ENCODE measurements at places on chromosomes 1 and 21.
A peak's percentile ranks its signal among the peaks of the same experiment; 100 is the strongest.

GRCh38 chr1:111895469-111895868, 94.0 kb downstream of the KCND3 start:
- no peak for DNase-seq

DNA sequence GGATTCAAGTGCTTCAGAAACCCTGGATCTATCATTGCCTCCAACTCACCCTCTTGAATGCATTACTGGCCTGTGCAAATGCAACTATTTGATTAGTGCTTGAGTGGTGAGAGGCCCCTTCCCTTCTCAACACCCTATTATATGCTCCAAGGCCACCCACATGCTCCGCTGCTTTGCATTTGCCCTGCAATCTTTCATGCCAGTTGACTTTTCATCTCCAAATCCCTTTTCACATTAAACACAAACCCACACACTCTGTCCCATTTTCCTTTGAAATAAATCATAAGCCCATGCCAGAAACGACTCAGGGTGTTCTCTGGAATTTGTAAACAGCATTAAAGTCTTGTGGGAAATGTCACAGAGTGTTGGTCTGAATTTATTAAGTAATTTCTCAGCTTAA, 78.9 kb upstream of the CTTNBP2NL start:
- no peak for DNase-seq

GRCh38 chr1:113657556-113658063, 101.7 kb downstream of the PHTF1 start:
- DNase-seq, result no peak

DNA sequence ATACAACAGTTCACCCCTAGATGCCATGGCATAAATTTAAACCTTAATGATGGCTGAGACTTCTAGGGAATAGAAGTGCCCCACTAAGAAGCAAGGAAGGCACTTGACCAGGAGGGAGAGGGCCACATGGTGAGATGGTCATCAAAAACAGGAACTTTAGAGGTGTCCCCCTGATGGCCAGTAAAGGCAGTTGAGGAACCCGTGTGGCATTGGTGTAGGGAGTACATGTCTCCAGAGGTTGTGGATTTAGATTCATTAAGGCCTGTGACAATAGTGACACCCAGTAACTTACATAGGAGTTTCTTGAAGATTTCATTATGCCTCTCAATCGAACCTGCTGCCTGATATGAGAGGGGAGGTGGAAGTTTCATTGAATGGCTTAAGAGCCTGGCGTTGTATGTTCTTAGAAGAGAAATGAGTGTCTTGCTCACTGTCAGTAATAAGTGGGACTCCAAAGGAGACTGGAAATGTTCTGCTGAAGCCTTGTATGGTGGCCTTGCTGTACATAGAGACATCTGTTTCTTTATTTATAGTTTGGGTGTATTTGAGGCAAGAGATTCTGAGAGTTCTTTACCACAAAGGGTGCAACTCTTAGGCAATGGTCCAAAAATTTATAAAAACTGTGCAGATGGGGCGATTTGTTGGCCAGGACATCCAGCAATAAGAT, 27.9 kb downstream of the EDARADD start:
- DNase-seq, result no peak

GRCh38 chr1:37704966-37705365, 12.7 kb downstream of the CDCA8 start:
- DNase-seq, result no peak

GRCh38 chr21:31903896-31904295, 31.1 kb downstream of the HUNK start:
- no peak for DNase-seq

- DNase-seq, result no peak
Measured at GRCh38 chr1:205267306-205267902, 39.7 kb downstream of the TMCC2 start.

DNA sequence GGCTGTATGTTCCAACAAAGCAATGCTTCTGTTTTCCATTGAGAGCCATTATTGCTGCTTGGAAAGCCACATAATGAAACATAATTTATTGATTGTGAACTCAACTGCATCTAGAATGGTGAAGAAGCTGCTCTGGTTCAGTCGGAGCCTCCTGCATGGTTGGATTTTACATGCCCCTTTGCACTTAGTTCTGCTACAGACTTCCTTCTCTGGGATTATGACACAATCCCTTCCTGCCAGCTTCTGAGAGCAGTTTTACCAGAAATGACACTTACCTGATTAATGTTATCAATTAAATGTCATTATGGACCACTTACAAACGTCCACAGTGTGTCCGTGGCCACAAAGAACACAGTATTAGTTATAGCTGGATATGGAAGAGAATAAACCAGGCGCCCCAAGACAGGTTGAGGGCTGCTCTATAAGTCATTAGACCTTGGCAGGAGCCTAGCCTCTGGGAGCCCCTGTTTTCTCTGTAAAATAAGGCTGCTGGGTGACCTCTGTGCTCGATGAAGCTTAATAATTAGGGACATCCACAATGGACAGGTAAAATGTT, 7.0 kb upstream of the CD58 start:
- DNase-seq, result no peak

- no peak for DNase-seq
Measured at GRCh38 chr1:19377812-19378718, 65.9 kb downstream of the SLC66A1 start.

DNA sequence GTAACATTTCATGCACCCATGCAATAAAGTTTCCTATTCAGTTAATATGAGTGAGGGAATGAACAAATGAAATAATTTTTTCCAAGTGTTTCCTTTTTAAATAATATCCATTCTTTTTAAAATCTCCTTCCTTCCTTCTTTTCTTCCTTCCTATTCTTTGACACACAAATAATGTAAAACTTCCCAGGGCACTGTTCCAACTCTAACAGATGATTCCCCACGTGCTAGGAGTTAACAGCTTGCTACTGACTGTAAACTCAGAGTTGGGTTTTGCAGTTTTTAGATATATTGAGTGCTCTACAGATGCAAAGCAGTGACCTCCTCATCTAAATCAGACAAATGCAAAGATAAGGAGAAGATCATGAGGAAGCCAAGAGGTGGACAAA, 54.0 kb upstream of the POU2F1 start:
- no peak for DNase-seq

GRCh38 chr1:96234299-96234698, 487.3 kb upstream of the PTBP2 start:
- DNase-seq, result peak; percentile 26

- no peak for DNase-seq
Measured at GRCh38 chr1:204487256-204487615, 7.4 kb downstream of the PIK3C2B start.

- DNase-seq, result no peak
Measured at GRCh38 chr1:179014123-179014522, 11.6 kb upstream of the FAM20B start.

GRCh38 chr21:25496825-25497482, 110.3 kb downstream of the MRPL39 start:
- DNase-seq, result no peak

DNA sequence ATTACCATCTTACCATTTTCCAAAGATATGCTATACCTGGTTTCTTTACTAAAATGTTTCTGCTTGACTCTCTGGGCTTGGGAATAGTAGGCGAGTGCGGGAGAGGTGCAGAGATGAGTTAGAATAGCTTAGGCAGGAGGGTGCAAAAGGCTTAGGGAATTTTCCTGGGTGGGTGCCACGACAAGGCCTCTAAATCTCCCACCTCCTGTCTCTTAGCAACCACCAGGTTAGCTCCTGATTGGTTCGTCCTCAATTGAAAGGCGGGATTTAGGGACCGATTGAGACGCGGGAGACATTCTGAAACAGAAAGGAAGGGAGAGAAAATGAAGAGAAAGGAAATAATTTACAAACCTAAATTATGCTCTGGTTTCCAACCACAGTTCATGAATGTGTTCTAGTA, 3.1 kb downstream of the ACKR1 start:
- DNase-seq, result no peak

GRCh38 chr1:217369271-217369981, 261.5 kb downstream of the GPATCH2 start:
- no peak for DNase-seq

Measured in mesothelial cell of epicardium (in vitro differentiated cells).